Natural killer cell (primary cell): ENCODE measurements at places on chromosomes 1 and 21. TPM values are rescaled to one million over a fixed set of nuclear protein-coding genes. Genes with fewer than 3 reads are reported as not detected.

HMGCS2 gene
- total RNA-seq, result not detected

SLFNL1 gene
- total RNA-seq, result 0.18 TPM

DNA sequence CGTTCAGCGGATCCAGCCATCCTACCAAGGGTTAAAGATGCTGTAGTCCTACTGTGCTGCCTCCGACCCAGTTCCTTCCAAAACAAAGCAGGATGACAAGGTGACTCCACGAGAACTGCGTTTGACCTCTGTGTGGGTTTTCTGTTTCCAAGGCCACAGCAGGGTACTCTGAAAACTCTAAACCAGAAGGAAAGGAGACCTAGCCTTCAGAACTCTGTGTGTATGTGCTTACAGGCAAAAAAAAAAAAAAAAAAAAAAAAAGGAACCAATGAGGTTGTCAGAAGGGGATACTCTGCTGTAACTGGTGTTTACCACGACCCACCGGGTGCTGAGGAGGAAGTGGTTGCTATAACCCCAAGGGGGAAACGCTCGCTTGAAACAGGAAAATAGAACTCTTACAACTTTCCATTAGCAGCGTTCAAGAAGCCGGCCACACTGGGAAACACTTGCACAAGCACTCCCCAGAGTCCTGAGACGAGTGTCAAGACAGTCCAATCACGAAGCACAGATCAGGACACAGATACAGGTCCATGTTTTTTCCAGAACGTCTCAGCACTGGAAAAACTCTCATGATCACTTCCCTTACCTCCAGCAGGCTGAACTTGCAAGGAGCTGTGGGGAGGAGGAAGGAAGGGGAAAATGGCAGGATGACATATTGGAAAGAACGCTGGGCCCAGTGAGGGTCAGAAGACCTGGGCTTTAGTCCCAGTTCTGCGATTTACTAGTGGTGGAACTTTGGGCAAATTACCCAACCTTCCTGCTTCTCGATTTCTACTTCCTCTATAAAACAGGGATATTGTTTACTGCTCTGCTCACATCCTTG is 64.0 kb downstream of the ITPKB start:
- peaks cover 90% of the 10 kb centered on the region for H3K4me1 ChIP-seq
- peak overlapping the region; percentile 36 for H3K4me3 ChIP-seq
- peak overlapping the region; percentile 94 for H3K27ac ChIP-seq
- H3K27me3 ChIP-seq, result no peaks in the 10 kb centered on the region
- H3K36me3 ChIP-seq, result peaks cover 11% of the 10 kb centered on the region

DNA sequence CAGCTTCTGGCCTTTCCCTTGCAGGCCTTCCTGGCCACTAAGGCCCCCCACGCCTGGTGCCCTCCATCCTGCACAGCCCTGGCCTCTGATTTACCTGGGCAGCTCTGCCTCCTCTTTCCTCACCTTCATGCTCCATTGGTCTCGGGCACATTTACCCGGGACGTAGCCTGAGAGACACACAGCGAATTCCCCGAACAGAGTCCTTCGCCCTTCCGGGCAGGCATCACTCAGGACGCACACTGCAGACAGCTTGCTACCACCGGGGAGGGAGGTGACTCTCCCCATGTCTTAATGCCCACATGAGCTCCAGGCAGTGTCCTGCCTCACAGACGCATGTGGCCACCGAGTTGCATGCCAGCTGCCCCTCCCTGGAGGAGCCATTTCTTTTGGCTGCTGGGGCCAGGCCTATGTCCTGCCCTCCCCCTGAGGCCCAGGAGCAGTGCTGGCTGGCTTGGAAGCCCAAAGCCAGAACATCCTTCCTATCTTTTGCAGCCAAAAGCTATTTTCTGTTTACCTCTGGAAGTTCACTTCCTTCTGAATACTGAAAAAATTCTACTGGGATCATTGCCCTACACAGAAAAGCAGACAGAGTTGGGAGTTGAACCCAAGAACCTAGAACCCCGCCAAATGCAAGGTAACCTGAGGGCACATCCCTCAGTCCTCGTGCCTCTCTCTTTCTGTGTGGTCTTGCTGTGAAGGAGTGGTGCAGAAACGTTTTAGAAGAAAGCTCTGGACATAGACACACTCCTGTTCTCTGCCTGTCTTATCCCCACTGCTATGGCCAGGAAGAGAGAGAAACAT is 209.5 kb downstream of the TOMM20 start:
- no peak for DNase-seq
- peaks cover 3% of the 10 kb centered on the region for H3K4me1 ChIP-seq

DNA sequence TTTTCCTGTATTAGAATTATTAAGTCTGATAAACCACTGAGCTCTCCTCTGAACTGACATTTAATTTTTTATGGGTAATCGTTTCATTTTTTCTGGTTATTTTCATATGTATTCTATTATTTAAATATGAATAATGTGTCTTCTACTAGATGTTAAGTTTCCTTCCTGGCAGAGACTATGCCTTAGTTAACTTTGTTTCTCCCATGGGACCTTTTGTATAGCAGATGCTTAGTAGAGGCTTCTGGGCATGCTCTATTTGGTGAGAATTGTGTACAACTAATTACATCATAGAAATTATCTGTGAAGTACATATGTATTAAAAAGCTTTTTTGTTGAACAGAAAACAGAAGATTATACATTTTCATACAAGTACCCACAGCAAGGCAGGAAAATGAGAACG is 23.4 kb downstream of the CTBS start:
- H3K27me3 ChIP-seq, result no peaks in the 10 kb centered on the region
- no peak overlapping the region for H3K4me3 ChIP-seq
- H3K27ac ChIP-seq, result no peak overlapping the region
- DNase-seq, result no peak
- peaks cover 10% of the 10 kb centered on the region for H3K36me3 ChIP-seq
- no peaks in the 10 kb centered on the region for H3K4me1 ChIP-seq

GRCh38 chr1:28640766-28641165 is 2.1 kb downstream of the TAF12 start:
- no peak overlapping the region for H3K27ac ChIP-seq
- H3K36me3 ChIP-seq, result no peaks in the 10 kb centered on the region
- H3K4me3 ChIP-seq, result no peak overlapping the region
- H3K4me1 ChIP-seq, result peaks cover 24% of the 10 kb centered on the region
- DNase-seq, result no peak

- H3K36me3 ChIP-seq, result no peaks in the 10 kb centered on the region
- DNase-seq, result no peak
- H3K27me3 ChIP-seq, result no peaks in the 10 kb centered on the region
- H3K4me1 ChIP-seq, result peaks cover 9% of the 10 kb centered on the region
Observed at GRCh38 chr1:230170153-230170547, 103.1 kb downstream of the GALNT2 start.

DNA sequence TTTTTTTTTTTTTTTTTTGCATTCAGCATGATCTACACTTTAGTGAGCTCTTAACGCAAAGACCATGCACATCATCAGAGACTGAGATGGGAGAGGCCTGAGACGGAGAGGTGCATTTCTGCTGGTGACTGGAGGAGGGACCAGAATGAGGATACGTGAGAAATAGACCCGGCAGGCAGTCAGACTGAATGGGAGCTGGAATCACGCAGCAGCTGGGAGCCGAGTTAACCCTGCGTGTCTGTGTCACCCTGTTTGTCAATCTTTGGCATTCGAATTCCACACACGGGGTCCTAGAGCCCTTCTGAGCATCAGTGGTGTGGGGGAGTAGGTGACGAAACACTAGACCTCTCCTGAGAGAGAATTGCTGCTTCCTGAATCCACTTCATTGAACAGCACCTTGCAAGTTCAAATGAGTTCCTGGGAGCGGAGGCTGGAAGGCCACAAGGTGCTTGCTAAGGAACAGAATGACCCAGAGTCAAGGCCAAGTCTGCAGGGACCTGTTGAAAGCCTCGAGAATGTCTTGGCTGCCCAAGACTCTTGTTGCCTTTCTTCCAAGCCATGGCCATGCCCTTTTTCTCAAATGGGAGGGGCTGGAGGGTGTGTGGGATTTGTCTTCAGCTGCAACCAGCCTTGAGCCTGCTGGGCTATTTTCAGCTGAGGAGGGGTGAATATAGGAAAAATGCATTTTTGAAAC is 123.3 kb downstream of the CNIH3 start:
- no peaks in the 10 kb centered on the region for H3K27me3 ChIP-seq
- H3K4me3 ChIP-seq, result no peak overlapping the region
- no peaks in the 10 kb centered on the region for H3K36me3 ChIP-seq

DNA sequence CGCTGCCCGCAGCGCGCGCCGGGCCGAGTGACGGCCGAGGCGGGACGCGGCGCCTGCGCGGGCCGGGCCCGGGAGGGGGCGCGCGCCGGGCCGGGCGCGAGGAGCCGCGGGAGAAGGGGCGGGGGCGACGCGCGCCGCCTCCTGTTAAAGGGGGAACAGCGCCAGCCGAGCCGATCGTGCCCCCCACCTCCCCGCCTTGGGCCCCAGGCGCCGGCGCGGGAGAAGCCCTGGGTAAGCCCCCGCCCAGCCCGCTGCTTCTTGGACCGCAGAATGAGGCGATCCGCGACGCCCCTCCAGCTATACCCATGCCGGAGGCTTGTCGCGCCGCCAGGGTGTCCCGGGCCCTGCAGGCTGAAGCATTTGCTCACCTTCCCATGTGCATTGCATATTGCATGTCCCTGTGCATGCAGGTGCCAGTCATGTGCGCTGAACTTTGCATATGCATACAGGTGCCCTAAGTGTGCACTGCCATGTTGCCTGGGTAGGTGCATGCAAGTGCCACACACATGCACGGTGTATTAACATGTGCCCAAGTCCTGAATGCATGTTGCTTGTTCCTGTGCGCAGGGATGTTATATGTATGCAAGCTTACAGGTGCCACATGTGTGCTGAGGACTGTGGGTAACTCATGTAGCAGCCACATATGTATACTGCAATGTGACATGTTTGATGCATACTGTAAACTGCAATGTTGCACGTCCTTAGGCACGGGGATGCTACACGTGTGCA is at the start of gene ADGRB2:
Gene ADGRB2 (minus strand): TSS at position 29 of the 729 bp plus-strand sequence. CDS start 7,119 bp downstream, outside the sequence.
- H3K4me1 ChIP-seq, result peaks cover 48% of the 10 kb centered on the region
- peak within 1 kb of the TSS; percentile 14 for H3K4me3 ChIP-seq
- no peaks in the 10 kb centered on the region for H3K36me3 ChIP-seq

GRCh38 chr1:178645808-178646200 is 79.2 kb upstream of the RALGPS2 start:
- no peaks in the 10 kb centered on the region for H3K4me1 ChIP-seq
- H3K4me3 ChIP-seq, result no peak overlapping the region
- H3K27me3 ChIP-seq, result no peaks in the 10 kb centered on the region
- no peak overlapping the region for H3K27ac ChIP-seq
- no peak for DNase-seq

DNA sequence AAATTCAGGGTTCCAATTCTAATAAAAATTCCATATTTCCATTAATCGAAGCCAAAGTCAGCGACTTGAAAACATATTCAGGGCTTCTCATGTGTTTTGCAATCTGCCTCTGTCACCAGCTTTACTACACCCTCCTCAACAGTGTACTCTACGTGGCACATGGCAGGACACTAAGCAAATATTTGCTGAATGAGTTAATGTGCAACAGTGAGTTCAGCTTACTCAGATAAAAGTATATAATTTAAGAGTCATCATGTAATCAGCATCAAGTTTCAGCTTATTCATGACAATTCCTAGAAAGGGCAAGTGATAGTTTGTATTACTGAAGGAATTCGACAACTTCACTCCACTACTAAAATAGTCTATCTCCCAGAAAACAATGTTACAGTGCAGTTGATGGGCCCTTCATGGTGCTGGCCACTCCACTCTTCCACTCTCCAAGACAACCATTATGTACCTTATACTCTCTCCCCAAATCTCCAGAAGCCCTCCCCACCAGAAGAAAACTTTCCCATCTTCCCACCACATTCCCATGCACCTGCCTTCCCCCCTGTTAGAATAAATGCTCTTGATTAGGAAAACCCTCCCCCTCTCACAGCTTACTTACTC is 97.3 kb downstream of the TTLL7 start:
- H3K27ac ChIP-seq, result no peak overlapping the region
- H3K4me3 ChIP-seq, result no peak overlapping the region
- H3K36me3 ChIP-seq, result no peaks in the 10 kb centered on the region
- no peak for DNase-seq
- H3K27me3 ChIP-seq, result no peaks in the 10 kb centered on the region
- H3K4me1 ChIP-seq, result no peaks in the 10 kb centered on the region
